Central memory CD4-positive, alpha-beta T cell (primary cell): ENCODE measurements at places on chromosomes 3 and 15.

DNA sequence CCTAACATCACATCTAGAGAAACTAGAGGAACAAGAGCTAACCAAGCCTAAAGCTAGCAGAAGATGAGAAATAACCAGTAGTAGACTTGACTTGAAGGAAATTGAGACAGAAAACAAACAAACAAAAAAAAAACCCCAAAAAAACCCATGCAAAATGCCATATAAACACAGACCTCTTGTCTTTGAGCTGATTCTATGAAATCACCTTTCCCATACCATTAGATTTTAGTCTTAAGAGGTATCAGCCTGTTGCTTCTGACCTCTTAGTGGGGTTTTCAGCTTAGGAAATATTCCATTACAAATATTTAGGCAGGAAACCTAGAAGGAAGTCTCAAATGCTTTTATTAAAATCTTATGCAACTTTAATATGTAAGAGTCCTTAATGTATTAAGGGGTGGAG is 23.9 kb upstream of the ST3GAL6 start:
- no peak for DNase-seq

DNA sequence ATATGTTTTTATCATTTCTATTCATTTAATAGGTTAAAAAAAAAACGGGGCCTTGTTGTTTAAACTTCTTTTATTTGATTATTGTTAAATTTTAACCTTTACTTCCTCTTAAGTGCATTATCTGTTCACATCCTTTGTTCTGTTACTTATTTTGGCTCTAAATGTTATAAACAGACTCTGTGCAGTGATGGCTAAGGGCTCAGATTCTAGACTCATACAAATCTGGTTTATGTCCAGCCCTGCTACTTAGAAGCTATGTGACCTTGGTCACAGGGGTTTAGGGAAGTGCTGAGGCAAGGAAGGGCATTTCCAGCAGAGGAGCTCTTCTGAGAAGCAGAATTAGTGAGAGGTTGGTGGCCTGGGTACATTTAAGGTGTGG is 55.3 kb upstream of the VILL start:
- no peak for DNase-seq

DNA sequence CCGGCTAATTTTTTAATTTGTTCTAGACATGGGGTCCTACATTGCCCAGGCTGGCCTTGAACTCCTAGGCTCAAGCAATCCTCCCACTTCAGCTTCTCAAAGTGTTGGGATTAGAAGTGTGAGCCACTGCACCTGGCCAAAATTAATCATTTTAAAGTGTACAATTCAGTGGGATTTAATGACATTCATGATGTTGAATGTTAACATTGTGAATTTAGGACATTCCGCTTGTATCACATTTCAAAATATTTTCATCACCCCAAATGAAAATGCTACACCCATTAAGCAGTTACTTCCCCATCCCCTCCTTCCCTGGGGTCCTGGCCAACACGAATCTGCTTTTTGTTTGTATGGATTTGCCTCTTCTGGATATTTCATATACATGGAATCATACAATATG is 62.1 kb upstream of the CGNL1 start:
- DNase-seq: no peak

- DNase-seq: no peak
These were observed 140.9 kb downstream of the NTRK3 start for GRCh38 chr15:88115486-88116152.

- DNase-seq: no peak
These were observed 107.2 kb upstream of the CLSTN2 start for GRCh38 chr3:139827833-139828232.

- no peak for DNase-seq
These were observed 12.7 kb downstream of the TLNRD1 start for GRCh38 chr15:81013396-81013929.

DNA sequence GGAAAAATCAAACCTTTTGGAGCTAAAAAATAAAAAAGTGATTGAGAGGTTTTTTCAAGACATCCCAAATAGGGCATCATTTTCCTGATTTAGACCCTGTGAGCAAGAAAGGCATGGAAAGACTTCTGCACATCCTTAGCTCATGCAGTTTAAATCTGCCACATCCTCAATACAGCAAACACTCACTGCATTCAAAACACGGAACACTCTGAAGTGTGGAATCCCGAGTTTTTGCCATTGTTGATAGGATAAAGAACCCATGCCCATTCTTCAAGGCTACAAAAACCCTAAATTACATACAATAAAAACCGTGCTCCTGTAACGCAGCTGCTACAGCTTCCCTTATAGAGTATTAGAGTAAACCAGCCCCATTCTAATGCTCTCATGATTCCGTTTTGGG is 346.8 kb downstream of the GABRG3 start:
- no peak for DNase-seq

DNA sequence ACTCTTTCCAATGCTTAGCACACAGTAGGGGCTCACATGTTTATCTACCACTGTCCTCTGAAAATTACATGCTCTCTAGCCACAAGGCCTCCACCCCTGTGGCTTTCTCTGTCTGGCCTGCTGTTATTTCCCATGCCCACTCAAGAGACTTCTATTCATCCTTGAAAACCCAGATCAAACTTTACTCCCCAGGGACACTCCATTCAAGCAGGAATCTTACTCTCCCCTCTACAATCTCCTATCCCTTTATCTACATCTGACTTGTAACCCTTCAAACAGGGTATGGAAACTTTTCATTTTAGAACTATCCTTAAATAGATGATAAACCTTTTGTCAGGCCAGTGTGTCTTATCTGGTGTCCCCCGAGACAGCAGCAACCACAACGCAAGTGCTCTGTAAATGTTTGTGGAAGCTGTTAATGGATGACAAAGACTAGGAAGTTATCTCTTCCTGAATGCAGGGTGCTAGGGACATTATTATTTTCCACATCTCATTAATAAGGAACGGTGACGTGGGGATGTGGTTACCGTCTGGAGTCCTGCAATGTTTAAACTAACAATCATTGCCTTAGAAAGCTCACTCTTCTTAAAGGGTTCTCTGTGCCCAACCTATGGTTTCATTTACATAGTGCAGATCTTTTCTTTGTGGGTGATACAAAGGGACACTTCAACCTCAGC is 322.3 kb downstream of the ARRDC4 start:
- no peak for DNase-seq

DNA sequence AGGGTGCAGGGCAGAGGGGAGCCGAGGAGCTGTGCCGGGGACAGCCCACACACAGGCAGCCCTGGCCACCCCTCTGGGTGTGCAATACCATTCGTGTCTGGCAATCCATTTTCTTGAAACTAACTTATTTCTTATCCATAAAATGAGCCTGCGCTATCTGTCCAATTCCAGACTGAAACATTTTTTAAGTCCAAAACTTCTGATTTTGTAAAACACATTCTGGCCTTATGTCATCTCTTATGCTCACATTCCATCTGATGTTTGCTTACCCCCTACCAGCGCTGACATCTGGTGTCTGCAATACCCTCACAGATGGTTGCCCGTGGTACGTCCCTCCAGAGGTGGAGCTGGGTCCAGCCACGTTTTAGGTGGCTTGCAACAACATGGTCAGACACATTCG is 31.8 kb downstream of the PCSK6 start:
- no peak for DNase-seq

- no peak for DNase-seq
These were observed 179.9 kb upstream of the PFN2 start for GRCh38 chr3:150150633-150151032.

- DNase-seq: peak; percentile 82
These were observed 11.9 kb downstream of the CX3CR1 start for GRCh38 chr3:39267631-39268548.

DNA sequence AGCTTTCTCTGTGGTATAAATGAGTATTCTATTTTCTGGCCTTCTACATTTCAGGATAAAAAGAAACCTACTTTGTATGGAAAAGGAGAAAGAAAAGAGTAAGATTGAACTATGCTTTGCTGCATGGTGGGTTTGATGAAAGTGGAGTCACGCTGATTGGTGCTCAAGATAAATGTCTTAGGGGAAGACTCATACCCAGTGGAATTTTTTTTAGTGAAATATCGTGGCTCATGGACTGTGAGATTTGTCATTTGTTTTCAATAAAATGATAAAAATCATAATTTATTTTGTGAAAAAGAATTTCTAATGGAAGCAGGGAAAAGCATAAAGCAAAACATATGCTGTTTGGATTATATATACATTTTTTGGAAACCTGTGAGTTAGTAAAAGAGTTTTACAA is 292.5 kb downstream of the ZPLD1 start:
- DNase-seq: no peak

- DNase-seq: no peak
These were observed 113.9 kb downstream of the OXNAD1 start for GRCh38 chr3:16378920-16379319.

- DNase-seq: no peak
These were observed 83.0 kb downstream of the MOBP start for GRCh38 chr3:39550354-39551051.

DNA sequence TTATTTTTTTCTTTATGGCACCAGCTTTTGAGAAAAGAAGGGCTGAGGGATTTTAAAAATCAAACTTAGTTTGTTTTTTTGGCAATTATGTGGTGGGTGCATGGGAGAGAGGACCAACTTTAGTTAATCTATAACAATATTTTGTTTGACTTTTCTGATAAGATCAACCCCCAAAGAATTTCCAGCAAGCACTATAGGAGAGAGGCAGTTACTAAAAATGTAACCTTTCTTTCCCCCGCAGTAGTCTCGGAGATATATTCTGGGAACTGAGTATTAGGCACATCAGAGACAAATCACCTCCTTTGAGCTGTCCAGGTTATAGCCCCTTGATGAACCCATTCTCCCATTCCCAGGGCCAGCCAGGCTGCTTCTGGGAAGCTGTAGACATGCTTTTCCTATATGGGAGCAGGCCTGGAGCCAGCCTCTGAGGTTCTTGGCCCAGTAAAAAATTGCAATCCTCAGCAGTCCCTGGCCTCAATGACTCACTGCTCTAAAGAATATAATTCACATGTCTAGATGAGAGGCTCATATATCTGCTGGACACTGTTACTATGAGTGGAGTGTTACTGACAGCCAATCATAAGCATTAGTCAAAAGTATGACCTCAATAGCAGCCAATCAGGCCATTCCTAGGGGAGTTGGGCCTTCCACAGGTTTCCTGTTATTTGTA is 138.3 kb upstream of the AGBL1 start:
- DNase-seq: no peak

DNA sequence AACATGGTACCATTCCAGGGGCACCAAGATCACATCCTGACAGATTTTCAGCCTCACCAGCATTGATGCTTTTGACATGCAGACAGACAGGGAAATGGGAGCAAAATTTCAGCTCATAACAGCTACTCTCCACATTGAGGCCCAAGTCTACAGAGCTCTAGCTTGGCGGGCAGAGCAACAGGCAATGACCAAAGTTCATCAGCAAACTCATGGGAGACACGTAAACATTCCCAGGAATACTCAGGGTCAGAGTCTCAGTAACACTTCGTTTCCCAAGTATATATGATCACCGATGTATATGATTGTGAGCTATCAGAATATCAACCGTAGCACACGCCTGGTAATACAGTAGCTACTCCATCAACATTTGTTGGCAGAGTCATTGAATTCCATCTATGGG is 59.2 kb upstream of the SLC24A5 start:
- no peak for DNase-seq
